ENCODE measurements at places on chromosomes 11 and 22. TPM values are rescaled to one million over a fixed set of nuclear protein-coding genes. Genes with fewer than 3 reads are reported as not detected.

GRCh38 chr22:42962295-42963230, 52.4 kb downstream of the PACSIN2 start:
- DNase-seq: no peak

GRCh38 chr11:119192111-119192510, 6.8 kb downstream of the NHERF4 start:
- DNase-seq: no peak

DNA sequence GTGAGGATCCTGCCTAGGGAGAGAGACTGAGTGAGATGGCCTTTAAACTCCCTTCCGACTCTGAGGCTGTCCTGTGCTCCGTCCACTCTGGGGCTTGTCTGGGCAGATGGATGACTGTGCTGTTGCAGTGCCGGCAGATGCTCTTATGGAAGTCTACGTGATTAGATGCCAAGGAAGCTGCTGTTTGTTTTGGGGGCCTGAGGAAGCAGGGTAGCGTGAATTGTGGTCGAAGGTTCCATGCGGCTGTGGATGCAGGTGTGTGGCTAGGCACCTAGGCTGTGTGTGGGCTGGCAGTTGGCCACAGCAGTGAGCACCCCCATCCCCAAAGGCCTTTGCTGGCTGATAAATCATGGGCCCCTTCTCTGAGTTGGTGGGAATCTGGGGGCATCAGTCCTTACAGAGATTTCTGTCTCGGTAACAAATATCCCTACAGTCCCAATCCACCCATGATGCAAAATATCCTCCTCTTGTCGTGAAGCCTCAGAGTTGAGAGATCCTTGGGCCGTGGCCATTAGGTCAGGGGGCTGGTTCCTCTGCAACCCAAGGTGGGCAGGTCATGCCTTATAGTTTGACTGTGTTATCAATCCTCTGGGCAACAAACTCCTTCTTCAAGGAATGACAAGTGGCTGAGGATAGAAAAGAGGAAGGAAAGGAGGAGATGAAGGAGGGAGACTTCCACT, 31.2 kb downstream of the AMPD3 start:
- peak; percentile 27 for DNase-seq

GRCh38 chr11:95338430-95338991, 107.5 kb upstream of the SESN3 start:
- DNase-seq: peak; percentile 45

DNA sequence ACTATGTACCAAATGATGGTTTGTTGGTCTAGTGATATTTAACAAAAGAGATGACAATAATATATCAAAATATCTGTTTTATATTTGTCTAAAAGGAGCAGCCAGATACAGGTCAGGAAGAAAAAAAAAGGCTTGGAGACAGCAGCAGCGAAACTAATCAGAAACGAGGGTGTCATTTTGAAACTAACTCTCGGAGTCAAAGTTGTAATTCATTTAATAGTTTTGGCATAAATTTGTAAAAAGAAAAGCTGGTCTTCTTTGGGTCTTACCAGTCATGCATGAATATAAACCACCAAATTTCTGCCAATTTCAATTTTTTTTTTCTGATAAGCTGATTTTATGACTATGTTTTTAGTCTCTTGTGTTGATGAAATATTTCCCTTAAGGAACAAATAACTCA, 25.5 kb downstream of the NPAT start:
- no peak for DNase-seq

DNA sequence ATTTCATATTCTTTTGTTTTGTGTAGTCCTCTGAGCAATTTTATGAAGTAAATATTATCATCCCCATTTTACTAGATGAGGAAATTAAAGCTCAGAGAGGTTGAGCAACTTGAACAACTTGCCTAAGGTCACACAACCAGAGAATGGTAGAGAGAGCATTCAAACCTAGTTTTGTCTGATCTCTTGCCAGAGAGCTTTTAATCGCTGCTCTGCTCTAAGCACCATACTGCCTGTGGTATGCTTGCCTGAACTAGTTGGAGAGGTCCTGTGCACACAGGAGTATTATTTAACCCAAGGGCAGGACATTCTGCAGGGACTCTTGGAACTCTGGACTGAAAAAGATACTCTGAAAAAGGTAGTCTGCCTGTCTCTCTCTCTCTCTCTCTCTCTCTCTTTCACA, 38.5 kb downstream of the TRAF6 start:
- DNase-seq: no peak

- no peak for DNase-seq
Observed at GRCh38 chr11:74844865-74845264, 96.2 kb downstream of the RNF169 start.

DNA sequence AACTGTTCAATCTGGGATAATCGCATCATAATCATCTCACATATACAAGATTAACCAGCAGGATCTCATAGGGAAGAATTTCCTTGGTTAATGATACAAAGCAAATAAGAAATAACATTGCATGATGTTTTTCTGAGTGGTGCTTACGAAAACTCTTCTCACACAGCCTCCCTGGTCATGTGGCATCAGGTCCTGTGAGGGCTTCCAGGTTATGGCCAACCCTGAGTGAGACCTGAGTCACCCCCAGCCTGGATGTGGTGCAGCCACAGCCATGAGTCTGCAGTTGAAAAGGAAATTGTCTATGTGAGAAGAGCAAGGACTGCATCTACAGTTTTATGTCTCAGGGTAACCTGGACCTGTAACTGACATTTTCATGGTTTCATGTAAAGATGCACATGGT, 90.5 kb upstream of the XKR3 start:
- no peak for DNase-seq

TRIM48 gene
- total RNA-seq: not detected

CLTCL1 gene
- 2.8 TPM for total RNA-seq

IGSF9B gene
- total RNA-seq: 0.64 TPM

JHY gene
- total RNA-seq: 11.7 TPM

HEPHL1 gene
- total RNA-seq: 0.33 TPM

All from breast epithelium (tissue), 4 donors.